Activated effector memory CD4-positive, alpha-beta T cell treated with Interleukin-2 at 50 U/mL for 16 hours (primary cell): ENCODE measurements at places on chromosomes 5 and 9.

DNA sequence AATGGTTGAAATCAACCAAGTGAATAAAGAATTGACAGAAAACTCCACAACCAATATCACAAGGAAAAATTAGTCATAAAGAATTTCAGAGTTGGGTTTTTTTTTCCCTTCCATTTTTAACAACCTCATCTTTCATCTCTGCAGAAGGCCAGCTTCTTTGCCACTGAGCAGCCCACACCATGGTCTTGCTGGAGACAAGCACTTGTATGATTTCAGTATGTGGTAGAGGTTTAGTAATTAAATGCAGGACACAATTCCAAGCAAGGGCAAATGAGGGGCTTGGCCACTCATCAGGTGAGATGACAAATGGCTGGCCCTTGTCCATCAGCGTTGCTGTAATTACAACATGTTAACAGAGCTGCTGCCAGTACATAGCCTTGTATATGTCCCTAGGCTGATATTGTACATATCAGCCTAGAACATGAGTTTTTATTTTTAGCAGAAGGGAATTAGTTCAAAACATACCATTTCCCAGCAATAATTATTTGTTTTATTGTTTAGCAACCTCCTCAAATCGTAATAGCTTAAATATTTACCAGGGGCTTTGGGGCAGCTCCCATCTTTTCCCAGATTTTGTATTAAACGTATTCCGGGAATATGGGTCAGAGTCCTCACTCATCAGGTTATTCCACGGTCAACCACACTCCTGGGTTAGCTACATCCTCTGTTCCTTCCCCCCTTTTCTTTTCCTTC is 5.0 kb upstream of the C9 start:
- DNase-seq: no peak

DNA sequence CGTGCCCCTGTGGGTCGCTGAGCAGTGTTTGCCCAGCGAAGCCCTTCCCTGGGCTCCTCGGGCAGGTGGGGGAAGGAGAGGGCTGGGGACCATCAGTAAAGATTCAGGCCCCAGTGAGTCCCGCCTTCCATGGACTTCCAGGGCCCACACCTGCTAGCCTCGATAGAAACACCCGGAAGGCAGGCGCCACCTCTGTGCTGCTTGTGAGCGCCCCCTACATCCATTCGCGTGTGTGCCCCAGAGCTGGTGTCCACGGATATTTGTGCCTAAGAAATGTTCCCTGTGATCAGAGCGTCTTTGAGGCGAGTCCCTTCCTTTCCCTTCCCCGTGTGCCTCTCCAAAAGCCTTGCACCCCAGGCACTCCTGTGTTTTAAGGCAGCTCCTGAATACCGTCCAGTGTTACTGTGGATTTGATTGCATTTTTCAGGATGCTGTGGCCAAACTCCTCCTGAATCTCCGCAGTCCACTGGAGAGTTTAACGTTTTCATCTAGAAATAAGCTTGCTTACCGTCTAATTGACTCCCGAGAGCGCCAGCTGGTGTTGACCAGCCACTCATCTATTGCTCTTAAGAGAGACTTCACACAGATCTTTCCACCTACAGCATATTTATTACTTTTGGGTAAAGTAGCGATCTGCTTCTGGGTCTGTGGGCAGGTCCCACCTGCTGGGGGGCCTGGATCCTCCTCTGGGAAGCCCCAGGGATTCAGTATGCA is 101.4 kb downstream of the COL5A1 start:
- no peak for DNase-seq

DNA sequence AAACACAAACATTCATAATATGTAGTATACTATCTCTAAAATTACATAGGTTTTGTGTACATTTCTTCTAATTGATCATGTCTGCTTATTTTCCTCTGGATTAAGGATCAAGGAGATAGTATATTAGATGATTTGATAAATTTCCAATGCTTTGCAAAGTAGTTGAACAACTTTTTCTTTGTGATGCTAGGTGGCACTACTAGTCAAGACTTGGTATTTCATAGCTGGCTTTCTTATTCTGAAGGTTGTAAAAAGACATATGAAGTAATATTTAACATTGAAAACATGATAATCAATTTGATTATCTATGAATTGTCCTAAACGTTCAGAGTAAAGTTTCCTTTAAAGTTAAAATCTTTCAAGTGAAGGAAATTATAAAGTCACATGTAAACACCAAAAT is 106.1 kb upstream of the FGF10 start:
- no peak for DNase-seq

DNA sequence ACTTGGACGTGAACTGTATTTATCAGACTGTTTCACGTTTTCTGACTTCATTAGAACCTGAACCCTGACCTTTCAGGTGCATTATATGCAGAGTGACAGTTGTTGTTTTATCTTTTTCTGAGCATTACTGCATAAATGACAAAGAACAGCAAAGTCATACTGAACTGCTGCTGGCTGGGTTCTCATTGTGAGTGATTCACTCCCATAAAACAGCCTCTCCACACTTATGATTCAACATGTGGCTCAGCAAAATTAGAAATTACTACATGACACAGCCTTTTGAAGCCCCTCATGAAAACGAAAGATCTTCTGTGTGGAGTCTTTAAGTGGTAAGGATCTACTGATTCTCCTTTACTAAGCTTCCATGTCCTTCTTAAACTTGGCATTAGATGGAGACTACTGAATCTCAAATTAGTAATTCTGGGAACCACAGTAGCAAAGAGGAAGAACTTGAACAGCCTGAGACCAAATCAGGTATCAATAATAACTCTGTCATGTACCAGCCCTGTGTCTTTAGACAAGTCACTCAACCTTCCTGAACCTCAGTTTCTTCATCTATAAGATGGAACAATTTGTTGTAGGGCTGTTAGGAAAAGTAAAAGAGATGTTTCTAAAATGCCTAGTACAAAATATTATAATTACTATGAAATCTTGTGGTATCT is 172.3 kb upstream of the GNA14 start:
- no peak for DNase-seq
